ENCODE measurements at places on chromosomes 3 and 15. TPM values are rescaled to one million over a fixed set of nuclear protein-coding genes. Genes with fewer than 3 reads are reported as not detected.

The SV2B gene
- total RNA-seq: 0.11 TPM

The ZNF619 gene
- total RNA-seq: 6.4 TPM

The CADM2 gene
- 0.69 TPM for total RNA-seq

GRCh38 chr3:152319256-152319655 is 50.5 kb downstream of the MBNL1 start:
- H3K27ac ChIP-seq: no peak overlapping the region
- DNase-seq: no peak
- peaks cover 3% of the 10 kb centered on the region for H3K4me1 ChIP-seq
- H3K36me3 ChIP-seq: no peaks in the 10 kb centered on the region
- no peaks in the 10 kb centered on the region for H3K27me3 ChIP-seq

DNA sequence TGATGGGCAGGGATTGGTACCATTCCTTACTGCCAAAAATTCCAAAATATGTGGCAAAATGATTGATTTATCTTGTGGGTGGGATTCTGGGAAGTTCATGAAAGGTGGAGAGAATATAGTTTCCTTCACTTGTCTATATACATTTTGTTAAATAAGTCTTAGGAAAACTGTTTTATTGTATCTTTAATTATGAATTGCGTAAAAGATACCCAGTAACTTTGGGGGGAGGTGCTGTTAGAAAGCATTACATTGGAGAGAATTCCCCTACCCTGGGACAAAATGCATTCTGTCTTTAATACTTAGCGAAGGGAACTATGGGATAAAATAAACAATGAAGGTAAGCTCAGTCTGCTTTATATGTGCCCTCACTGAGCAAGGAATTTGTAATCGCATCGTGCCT is 4.6 kb downstream of the SETD5 start:
- no peaks in the 10 kb centered on the region for H3K36me3 ChIP-seq
- peaks cover 16% of the 10 kb centered on the region for H3K4me1 ChIP-seq
- no peak overlapping the region for H3K27ac ChIP-seq
- no peak for DNase-seq
- H3K4me3 ChIP-seq: no peak overlapping the region

GRCh38 chr3:197420115-197420514 is 121.7 kb upstream of the DLG1 start:
- no peak for DNase-seq
- no peaks in the 10 kb centered on the region for H3K36me3 ChIP-seq
- no peaks in the 10 kb centered on the region for H3K27me3 ChIP-seq
- H3K4me3 ChIP-seq: no peak overlapping the region
- H3K27ac ChIP-seq: no peak overlapping the region
